Cardiac septum (tissue), 1 donor: ENCODE measurements at places on chromosomes 1 and 21. TPM values are rescaled to one million over a fixed set of nuclear protein-coding genes. Genes with fewer than 3 reads are reported as not detected.

GRCh38 chr1:20107796-20108195, 11.5 kb downstream of the PLA2G2D start:
- DNase-seq: no peak

GRCh38 chr1:224192082-224192788, 9.2 kb downstream of the DEGS1 start:
- DNase-seq: no peak

DNA sequence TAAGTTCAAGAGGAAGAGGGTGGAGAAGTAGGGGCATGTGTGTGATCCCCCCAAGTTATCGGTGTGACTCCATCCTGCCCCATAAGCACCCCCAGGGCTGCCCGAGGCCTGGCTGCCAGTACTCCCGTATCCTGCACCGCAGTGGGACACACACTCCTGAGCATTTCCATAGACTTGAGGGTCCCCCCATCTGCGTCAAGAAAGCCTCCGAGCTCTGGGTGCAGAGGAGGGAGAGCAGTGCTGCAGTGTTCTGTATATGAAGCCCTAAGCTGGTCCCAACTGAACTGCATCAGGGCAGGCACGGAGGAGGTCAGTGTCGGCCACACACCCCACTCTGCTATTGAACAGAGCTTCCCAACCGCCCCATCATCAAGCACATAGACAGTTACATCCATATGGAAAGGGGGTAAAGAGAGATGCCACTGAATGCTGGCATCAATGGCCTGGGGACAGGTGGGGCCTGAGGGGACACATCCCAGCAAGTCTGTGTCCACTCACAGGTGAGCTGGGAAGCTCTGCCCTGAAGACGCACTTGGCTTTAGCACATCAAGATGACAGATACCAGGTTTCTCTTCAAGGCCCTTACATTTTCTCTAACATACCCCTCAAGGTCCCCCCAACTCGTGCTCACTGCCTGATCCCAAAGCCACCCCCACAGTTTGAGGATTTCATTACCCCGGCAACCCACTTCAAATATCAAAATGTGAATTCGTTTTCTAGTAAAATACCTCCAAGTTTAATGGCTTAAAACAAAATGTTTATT, 64.3 kb downstream of the EVA1C start:
- DNase-seq: peak; percentile 50

DNA sequence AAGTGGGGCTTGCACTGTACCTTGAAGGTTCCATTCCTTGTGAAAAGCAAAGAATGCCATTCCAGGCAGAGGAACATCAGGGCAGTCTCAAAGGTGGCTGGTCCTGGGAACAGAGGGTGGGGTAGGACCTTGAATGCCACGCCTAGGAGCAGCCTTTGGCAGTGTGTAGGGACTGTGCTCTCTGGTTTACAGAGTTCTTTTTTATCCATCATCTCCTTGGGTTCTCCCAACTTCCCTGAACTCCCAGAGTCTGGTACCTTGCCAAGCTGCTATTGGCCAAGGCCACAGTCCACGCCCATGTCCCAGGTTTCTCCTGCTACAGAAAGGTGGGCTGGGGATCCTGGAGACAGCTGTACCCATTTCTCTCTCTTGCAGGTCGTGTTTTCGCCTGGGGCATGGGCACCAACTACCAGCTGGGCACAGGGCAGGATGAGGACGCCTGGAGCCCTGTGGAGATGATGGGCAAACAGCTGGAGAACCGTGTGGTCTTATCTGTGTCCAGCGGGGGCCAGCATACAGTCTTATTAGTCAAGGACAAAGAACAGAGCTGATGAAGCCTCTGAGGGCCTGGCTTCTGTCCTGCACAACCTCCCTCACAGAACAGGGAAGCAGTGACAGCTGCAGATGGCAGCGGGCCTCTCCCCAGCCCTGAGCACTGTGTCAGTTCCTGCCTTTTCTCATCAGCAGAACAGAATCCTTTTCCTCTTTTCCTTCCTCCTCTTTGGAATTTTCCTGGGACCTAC, 15.3 kb upstream of the TRNAU1AP start:
- DNase-seq: no peak

- DNase-seq: no peak
Measured at GRCh38 chr1:44681905-44682882, 7.7 kb downstream of the ARMH1 start.

GRCh38 chr1:212211371-212211770, 73.8 kb upstream of the PPP2R5A start:
- DNase-seq: no peak

DNA sequence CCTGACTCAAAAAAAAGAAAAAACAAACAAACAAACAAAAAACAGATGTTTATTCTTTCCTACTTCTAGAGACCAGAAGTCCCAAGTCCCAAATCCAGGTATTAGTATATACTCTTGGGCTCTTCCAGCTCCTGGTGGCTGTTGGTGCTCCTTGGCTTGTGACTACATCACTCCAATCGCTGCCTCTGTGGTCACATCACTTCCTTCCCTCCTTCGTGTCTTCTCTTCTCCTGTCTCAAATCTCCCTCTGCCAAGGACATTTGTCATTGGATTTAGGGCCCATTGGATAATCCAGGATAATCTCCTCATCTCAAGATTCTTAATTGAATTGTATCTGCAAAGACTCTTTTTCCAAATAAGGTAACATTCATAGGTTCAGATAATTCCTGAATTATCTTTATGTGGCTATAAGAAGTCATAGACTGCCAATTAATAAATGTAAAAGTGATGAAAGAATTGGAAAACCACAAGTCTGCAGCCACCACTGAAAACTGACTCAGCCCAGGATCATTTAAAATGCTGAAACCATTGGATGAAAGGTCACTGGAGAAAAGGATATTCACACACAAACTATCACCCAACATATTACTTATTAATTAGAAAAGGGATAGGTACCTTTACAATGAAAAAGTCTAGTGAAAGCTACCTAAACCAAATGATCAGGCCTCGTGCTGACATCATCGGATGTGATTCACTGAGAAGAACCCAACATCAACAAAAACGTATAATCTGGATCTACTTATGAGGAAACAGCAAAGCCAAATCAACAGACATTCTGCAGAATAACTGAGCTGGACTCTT, 67.1 kb downstream of the ZNF281 start:
- no peak for DNase-seq

DNA sequence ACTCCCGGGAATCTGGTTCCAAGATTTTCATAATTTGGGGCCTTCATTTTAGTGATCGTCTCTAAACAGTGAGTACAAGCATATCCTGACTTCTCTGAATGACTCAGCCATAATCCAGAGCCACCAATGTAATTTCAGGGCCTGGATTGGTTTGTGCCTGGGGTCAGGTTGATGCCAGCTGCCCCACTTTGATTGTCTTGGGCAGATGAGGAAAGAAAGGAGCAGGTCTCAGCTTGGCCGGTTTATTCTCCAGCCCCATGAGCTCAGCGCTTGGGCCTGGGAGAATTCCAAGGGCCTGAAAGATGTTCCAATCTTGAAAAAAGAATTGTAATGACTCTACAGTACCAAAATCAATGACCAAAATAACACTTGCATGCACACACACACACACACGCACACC, 71.2 kb upstream of the ECE1 start:
- DNase-seq: no peak

- no peak for DNase-seq
Measured at GRCh38 chr1:240644732-240645131, 32.8 kb upstream of the GREM2 start.

DNA sequence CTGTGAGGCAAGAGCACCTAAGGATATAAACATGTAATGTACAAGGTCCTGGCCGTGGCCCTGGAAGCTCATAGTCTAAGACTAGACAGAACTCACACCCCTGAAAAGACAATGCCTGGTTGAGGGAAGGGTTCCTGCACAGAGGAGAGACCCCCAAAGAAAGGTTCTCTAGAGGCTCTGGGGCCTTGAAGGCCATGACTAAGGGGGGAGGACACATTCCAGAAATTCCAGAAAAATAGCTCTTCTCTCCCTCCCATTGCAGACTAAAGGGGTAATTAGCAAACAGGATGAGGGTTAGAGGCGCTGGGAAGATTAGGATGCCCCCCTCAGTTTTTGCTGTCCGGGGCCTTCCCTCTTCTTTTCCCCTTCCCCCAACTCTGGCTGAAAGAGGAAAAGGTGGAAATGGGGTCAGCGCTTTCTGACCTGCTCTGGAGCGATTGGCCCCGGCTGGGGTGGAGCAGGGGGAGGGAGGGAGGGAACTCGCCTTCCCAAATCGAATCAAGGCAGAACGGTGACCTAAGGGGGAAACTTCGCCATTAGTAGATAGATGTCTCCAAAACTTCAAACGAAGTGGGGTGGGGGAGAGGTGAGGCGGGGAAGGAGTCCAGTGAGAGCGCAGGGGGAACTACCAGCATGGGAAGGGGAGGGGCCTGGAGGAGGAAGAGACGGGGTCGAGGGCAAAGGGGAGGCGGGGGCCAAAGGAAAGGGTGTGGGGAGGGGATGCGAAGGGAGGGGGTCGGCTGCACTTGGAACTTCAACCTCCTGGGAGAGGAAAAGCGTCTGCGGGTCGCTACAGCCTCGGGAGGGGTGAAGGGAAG, 11.8 kb downstream of the PAX7 start:
- no peak for DNase-seq

DNA sequence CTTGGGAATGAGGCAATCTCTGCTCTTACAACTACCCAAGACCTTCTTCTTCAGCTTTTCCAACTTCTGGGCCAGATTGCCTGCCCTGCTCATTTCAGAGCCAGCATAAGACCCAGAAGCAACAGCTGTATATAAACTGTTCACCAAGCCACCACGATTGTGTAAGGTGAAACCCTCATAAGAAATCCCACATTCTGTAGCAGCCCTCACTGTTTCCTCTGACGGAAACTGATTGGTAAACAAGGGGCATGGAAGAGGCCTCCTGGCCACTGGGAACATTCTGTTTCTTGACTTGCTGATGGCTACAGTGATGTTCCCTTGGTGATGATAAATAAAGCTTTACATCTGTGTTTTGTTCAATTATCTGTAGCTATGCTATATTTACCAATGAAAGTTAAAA, 39.7 kb upstream of the EXO1 start:
- no peak for DNase-seq

GRCh38 chr1:200929530-200930278, 35.0 kb downstream of the INAVA start:
- DNase-seq: peak; percentile 50

GRCh38 chr1:246878551-246878950, 53.2 kb downstream of the AHCTF1 start:
- no peak for DNase-seq

DNA sequence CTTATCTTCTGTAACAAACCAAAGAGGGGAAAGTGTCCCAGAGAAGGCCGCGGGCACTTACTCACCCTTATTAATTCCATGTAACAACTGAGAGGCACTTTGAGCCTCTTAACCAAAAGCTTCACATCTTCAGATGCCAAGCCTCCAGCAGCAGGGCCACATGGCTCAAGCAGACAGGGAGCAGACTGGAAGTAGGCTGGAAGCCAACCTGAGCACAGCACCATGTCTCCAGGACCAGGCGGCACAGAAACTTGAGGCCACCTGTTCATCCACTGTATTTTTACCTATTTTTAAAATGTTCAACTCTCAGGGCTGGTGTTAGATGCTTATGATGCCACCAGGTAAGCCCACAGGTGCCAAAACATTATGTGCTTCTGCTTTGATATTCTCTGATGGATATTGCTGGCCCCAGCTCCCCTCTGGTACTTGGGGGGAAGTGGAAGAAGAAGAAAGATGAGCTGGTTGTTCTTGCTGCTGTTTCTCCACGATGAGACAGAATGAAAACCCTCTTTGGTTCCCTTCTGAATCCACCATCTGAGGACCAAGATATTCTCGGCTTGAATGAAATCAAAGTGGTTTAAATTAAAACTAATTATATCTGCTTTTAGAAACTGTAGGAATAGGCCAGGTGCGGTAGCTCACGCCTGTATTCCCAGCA, 30.6 kb upstream of the SDE2 start:
- DNase-seq: no peak

DNA sequence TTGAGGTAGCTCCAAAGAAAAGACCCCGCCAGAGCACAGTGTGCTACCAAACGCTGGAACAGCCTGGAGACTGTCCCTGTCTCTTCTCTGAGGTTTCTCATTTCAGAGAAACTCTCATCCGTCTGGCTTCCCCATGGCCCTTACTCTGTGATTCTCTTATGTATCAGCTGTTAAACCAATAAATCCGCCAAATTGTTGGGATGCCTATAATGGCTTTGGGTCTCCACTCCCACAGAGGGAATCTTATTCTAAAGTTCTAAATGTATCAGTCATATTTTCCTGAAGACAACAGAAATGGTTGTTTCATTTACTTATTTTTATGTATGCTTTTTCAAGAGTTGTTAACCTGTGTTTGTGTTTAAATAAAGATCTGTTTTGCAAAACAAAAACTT, 4.0 kb downstream of the ERG start:
- DNase-seq: no peak

- no peak for DNase-seq
Measured at GRCh38 chr21:42666925-42667324, 13.5 kb downstream of the PDE9A start.

DNA sequence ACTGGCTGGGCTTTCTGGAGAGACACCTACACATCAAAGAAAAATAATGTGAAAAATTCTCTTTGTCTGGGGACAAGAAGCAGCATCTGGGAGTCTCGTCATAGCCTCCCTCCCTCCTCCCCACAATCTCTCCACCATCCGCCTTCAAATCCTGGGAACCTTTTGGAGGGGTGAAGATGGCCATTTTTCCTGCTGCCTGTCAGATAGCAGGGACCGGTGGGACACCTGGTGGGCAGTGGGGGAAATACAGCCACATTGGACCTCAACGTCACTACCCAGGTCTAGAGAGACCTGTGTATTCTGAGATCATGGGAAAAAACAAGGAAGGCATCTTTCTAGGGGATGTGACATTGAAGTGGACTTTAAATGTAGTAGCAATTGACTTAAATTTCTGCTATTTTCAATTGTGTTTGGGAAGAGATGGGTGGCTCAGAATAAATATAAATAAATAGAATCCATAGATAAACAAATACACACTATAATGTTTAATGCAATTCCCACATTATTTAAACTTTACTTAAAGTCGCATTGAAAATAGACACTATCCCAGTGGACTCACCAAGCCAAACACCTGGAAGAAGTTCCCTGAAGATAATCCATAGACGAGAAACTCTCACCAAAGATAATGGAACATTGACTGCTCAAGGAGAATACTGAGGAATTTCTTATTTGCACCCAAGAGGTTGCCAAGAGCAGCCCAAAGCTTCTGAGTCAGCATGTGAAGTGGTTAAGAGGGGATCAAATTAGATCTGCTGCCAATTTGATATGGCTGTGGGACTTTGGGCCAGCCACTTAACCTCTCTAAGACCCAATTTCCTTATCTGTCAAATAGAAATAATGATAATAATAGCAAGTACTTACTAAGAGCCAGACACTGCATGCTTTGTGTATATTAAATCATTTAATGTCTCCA, 147.6 kb upstream of the CAMK1G start:
- no peak for DNase-seq

GRCh38 chr1:31152181-31152795, 86.8 kb upstream of the PUM1 start:
- DNase-seq: no peak

- no peak for DNase-seq
Measured at GRCh38 chr21:17118638-17119384, 394.0 kb upstream of the CXADR start.

- DNase-seq: no peak
Measured at GRCh38 chr1:59814180-59814900, 409 bp upstream of the HOOK1 start.

GRCh38 chr1:208251911-208252835, 8.0 kb upstream of the PLXNA2 start:
- DNase-seq: no peak

- no peak for DNase-seq
Measured at GRCh38 chr1:234844479-234845031, 234.6 kb upstream of the IRF2BP2 start.

The S100A7A gene
- not detected for total RNA-seq

The KIF17 gene
- 1.5 TPM for total RNA-seq

The ACOT11 gene
- 44.1 TPM for total RNA-seq

The IL19 gene
- not detected for total RNA-seq

The NES gene
- 699 TPM for total RNA-seq

The PODN gene
- 19.4 TPM for total RNA-seq
